ENCODE measurements at places on chromosomes 12 and 14. TPM values are rescaled to one million over a fixed set of nuclear protein-coding genes. Genes with fewer than 3 reads are reported as not detected.

DNA sequence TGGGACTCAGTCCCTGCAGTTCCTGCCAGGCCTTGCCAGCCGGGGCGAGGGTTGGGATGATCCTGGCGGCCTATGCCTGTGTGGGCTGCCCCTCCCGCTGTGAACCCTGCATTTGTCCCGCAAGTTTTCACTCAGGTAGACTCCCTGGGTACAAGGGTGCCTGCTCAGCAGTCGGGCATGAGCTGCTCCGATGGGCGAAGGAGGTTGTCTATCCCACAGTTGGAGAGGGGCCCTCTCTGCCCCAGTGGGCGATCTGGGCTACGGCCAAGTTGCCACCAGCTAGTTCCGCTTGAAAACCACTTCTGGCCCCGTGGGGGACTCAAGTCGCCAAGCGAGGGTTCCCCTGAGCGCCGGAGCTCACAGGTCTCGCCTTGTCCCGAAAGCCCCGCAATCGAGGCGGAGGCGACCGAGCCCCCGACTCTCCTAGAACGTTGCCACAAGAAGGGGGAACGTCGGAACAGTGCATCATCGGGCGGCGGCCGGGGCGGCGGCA, 365 bp upstream of the TPI1 start:
- DNase-seq = no peak

GRCh38 chr12:20429852-20430251, 61.5 kb downstream of the PDE3A start:
- no peak for DNase-seq

- no peak for DNase-seq
These were observed 94.1 kb downstream of the RTN1 start for GRCh38 chr14:59776468-59776867.

DNA sequence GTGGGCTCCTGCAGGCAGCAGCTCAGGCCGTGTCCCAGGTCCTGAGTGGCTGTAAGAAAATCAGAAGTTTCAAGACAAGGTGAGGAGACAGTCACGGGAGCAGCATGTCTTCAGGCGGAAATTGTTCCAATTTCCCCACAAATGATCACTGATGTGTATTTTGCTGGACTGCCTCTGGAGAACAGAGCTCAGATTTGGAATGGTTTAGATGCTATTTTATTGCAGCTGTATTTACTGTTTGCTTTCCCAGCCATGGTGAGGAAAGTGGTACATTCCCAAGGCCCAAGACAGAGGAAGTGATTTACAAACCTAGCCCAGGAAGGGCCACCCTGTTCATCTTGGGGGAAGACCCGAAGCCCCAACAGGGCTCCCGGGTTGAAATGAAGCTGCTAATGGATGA, 195.6 kb downstream of the CHST11 start:
- no peak for DNase-seq

DNA sequence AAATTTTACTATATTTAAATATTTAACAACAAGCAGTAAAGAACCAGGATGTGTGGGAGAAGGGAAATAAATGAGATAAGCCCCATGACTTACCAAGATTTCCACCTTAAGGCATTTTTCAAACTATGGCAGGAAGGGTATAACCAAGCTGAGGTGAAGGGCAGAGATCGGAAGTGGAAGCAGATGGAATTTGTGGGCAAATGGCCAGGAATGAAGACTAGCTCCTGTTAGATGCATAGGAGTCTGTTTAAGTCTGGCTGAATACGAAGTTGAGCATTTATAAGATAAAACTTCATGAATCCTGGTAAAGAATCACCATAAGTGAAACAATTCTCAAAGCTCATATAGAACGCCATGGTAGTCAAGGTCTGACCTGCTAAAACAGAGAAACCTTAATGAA, 163.5 kb downstream of the DIO2 start:
- no peak for DNase-seq

MANSC1 gene
- polyA plus RNA-seq = 33.1 TPM
